ENCODE measurements at places on chromosomes 5 and 9. TPM values are rescaled to one million over a fixed set of nuclear protein-coding genes. Genes with fewer than 3 reads are reported as not detected.

Gene PCDHA10
- total RNA-seq, result 0.03 TPM

Gene CYLC2
- total RNA-seq, result not detected

Gene TNFSF8
- not detected for total RNA-seq

Gene CDX1
- total RNA-seq, result not detected

Gene C5orf22
- 12.2 TPM for total RNA-seq

Gene LMNB1
- total RNA-seq, result 55.5 TPM

Gene CTSV
- 13.4 TPM for total RNA-seq

Gene NTRK2
- not detected for total RNA-seq

Gene TLR4
- 0.09 TPM for total RNA-seq

Gene KIF24
- 3.7 TPM for total RNA-seq

Gene TCF7
- 11.3 TPM for total RNA-seq

Gene IL4
- not detected for total RNA-seq

Gene ADGRD2
- total RNA-seq, result not detected

Gene C5orf52
- total RNA-seq, result not detected

Gene OMD
- total RNA-seq, result not detected

Gene LCN15
- not detected for total RNA-seq

Gene TMEM267
- total RNA-seq, result 22.5 TPM

Gene SERF1A
- total RNA-seq, result not detected

Gene ESM1
- total RNA-seq, result not detected

Gene MELK
- 78.4 TPM for total RNA-seq

Gene MVB12B
- 5.8 TPM for total RNA-seq

Gene ORM1
- not detected for total RNA-seq
